ENCODE measurements at places on chromosomes 7 and 10.

DNA sequence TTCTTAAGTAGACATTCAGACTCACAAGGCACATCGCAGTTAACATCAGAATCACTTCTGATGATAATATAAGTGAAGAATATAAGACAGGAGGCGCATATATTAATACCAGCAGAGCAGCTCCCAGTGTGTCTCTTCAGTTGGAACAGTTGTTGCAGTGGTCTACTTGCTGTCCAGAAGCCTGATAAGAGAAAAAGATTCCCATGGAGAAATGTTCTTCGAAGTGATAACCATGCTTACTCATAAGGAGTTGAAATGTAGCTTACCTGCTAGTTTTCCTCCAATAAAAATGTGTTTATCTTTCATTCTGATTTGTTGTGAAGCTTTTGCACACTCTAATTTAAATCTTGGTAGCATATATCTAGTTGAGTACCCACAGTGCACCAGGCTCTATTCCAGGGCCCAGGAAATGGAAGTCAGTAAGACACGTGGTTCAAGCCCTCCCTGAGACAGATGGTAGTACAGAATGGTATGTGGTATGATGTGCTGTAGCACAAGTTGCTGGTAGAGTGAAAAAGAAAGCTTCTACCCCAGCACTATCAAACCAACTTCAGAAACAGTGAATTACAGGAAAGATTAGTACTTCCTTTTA, 124.0 kb downstream of the MAPK8 start:
- DNase-seq: no peak

DNA sequence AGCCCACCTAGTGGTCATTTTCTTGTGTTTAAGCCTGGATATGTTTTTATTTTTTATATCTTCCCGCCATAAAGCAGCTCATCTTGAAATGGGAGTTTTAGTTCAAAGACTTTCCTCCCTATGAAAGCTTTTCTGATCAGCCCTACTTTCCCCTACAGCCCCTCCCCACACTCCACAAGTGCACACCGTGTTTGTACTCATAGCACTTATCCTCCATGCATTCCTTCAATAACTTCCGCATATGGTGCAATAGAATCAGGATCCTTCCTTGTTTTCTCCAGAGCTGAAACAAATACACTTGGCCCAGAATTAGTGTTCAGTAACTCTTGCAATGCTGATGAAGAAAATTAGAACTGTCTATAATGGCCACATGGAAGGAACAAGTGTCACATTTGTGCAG, 235.9 kb downstream of the KCNMA1 start:
- DNase-seq: no peak

DNA sequence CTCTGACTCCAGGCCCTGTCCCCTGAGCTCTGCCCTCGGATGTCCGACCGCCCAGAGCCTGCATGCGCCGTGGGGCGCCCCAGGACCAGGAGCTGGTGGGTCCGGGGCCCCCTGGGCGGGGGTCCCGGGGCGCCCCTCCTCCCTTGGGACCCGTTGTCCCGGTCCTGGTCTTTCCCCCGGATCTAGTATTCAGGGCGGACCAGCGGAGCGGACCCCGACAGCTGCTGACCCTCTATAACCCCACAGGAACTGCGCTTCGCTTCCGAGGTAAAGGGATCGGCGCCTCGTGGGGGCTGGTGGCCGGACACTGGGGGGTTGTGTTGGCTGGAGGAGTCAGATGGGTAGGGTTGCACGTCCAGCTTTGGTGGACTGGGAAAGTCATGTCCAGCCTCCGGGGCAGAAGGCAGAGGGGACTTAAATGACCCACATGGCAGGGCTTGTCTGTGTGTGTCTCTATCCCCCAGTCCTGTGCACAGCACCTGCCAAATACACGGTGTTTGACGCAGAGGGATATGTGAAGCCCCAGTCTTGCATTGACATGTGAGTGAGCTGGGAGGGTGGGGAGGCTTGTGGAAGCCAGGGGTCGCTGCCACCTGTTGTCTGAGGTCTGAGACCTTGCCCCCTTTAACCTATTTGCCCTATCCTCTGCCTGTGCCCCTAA, 520 bp downstream of the MOSPD3 start:
- no peak for DNase-seq

- DNase-seq: no peak
Measured at GRCh38 chr10:17227367-17228090, 512 bp upstream of the VIM start.

- no peak for DNase-seq
Measured at GRCh38 chr7:77426052-77426404, 9.9 kb upstream of the GSAP start.

GRCh38 chr7:57404343-57404966, 45.5 kb upstream of the ZNF716 start:
- DNase-seq: peak; percentile 47

GRCh38 chr7:140144821-140145220, 32.0 kb downstream of the KDM7A start:
- no peak for DNase-seq

GRCh38 chr7:48976253-48976652, 51.9 kb downstream of the CDC14C start:
- DNase-seq: no peak

GRCh38 chr7:90488220-90488619, 18.8 kb downstream of the PTTG1IP2 start:
- DNase-seq: no peak

DNA sequence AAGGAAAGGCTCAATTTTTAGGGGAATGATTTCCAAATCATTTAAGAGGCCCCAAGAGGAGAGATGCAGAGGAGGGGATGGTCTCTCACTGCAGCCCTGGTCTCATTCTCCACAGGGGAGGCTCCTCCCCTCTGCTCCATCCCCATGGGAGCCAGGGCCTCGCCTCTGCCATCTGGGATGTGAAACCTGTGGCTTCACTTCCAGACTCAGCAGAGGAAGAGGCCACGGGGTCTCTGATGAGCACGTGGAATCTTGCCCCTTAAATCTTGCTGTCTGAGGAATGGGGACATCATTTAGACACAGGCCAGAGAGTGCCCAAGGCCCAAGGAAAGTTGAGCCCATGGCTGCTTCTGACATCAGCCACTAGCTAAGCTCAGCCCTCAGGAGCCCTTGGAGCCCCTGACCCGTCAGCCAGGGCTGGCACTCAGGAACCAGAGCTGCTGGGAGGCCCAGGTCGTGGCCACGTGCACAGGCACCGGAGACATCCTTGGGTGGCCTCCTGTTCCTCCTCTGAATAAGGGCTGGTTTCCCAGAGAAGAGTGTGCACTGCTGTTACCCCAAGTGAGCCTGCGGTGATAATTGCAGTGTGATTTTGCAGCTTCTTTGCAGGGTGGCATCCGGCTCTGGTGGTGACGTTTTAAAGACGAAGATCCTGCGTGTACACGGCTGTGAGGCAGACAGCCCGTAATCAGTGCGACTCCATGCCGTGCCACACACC, 50.5 kb downstream of the VIPR2 start:
- no peak for DNase-seq

DNA sequence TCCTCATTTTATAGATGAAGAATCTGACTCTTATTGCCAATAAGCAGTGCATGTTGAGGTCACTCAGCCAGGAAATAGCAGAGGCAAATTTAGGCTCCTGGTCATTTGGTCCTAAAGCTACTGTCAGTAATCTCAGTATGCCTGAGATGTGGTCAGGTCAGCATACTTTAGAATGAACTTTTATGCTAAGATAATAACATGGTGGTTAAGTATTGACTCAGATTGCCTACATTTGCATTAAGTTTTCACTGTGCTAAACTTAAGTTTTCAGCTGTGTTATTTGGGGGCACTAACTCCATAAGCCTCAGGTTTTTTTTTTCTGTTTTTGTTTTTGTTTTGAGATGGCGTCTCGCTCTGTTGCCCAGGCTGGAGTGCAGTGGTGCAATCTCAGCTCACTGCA, 35.9 kb upstream of the CCSER2 start:
- no peak for DNase-seq

GRCh38 chr10:72077275-72077990, 10.9 kb downstream of the SPOCK2 start:
- no peak for DNase-seq

GRCh38 chr7:2785071-2785500, 59.0 kb downstream of the GNA12 start:
- no peak for DNase-seq

DNA sequence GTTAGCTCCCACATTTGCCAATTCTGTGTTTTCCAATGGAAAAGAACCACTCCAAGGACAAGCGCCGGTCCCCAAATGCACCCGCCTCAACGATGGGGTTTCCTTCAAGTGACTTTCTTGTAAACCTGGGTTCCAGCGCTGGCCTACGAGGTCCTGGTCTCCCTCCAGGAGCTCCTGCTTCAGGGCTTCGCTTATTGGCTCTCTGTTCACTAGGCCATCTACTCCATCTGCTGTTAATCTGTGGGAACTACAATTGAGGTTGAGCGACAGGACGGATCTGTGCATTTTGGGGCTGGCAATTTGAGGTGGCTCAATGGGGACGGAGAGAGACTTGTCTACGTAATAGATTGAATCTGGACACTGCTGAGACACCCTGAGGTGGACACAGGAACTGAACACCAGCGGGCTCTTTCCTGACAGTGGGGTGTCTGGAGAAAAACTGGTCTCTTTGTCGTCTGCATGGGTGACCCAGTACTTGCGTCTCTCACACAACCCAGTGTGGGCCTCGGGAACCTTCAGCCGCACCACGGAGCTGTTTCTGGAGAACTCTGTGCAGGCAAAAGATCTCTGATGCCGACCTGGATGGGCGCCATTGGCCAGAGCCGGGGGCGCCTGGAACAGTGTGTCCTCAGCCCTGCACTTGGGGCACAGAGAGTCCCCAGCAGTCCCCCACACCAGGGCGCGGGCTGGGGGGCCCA, 115.9 kb upstream of the ADAM12 start:
- DNase-seq: peak; percentile 23

DNA sequence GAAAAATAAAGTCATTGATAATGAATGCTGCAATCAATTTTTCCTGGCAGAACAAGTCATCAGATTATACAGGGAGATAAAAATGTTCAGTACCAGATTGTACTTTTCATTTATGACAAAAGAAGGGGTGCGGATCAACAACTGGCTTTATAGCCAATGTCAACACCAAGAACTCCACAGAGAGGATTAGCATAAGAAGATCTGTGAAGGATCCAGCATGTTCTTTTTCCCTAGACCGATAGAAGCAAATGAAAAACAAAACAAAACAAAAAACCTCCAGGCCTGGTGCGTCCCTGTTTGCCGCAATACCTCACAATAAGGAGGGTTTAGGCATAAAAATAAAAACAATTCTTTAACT, 34.7 kb upstream of the PRKAR2B start:
- no peak for DNase-seq

DNA sequence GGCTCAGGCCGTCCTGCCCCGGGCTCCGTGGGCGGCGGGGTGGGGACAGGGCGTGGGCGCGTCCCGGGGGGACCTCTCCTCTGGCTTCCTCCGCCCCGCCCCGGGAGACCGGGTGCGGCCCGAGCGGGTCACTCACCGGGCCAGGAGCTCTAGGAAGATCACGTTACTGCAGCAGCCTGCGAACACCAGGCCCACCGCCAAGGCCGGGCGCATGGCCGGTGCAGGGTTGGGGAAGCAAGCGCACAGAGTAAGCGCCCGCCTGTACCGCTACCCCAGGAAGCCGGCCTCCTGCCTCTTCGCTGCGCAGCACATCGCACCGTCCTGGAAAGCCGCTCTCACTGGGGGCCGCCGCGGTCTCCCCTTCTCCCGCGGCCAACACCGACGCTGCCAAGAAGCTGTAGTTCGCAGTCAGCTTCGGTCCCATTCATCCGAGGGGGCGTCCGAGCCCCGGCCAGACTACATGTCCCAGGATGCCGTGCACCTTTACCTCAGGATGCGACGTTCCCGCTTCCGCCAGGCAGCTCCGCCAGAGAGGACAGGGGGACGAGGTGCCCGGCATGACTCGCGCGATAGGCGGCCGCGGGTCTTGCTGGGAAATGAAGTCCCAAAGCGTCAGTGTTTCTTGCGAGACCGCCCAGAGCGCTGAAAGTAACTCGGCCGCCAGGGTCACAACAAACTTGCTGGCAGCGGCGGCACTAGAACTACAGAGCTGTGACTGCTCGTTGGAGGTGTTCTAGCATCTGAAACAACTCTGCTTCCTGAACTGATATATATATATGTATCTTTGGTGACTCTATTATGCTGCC, at the start of gene SLC35B4:
Gene SLC35B4 (minus strand): TSS at position 392 of the 806 bp plus-strand sequence. CDS start 179 bp downstream, at position 213.
- DNase-seq: peak; percentile 84

DNA sequence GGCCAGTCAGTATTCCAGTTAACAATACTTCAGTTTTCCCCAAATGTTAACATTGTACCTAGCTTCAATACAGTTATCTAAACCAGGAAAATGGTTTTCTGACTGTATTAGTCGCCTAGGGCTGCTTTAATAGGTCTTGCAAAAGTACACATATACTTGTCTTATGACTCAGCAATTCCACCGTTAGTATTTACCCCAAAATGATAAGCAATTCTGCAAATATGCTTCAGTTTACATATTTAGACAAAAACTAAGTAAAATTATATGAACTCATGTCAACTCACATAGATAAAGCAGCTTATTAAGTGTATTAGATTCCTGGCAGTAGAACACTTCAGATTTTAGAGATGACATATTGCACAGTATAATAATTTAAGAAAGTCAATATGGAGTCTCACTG, 363.3 kb downstream of the ARL4A start:
- DNase-seq: no peak

Data from T1000 (cell line).